ENCODE measurements at places on chromosomes 12 and 14.

DNA sequence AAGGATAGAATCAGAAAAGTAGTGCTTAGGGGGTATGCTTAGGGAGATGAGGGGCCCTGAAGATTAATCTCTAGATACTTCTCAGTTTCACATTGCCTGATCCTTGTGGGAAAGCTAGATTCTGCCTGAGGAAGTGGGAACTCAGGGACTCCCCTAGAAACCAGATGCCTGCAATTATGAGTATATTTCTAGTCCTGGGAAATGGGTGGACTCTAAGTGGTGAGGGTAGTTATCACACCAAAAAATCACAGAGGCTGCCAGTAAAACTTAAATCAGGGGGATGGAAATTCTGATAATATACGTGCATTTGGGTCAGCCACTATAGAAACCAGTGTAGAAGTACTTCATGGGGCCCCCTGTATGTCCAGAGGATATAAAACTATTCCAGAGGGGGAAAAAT is 18.3 kb downstream of the HOXC4 start:
- DNase-seq = no peak

DNA sequence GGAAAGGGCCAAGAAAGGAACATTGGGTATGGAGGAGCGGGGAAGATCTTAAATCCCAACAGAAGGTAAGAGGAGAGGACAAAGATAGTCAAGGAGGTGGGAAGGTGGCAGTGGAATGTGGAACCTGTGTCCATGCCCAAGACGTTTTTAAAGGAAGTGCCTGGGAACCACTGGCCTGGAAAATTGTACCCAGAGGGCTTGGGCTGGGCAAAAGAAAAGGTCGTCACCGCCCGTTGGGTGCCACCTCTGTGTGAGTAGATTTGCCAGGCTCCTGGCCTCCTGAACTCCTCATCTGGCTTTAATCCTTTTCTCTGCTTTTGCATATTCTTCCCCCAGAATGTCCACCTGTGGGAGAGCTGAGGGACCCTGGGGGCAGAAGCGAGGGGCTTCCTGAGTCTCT is 32.6 kb downstream of the JDP2 start:
- no peak for DNase-seq

- DNase-seq = no peak
Observed at GRCh38 chr14:50312734-50313054, 570 bp downstream of the DMAC2L start.

DNA sequence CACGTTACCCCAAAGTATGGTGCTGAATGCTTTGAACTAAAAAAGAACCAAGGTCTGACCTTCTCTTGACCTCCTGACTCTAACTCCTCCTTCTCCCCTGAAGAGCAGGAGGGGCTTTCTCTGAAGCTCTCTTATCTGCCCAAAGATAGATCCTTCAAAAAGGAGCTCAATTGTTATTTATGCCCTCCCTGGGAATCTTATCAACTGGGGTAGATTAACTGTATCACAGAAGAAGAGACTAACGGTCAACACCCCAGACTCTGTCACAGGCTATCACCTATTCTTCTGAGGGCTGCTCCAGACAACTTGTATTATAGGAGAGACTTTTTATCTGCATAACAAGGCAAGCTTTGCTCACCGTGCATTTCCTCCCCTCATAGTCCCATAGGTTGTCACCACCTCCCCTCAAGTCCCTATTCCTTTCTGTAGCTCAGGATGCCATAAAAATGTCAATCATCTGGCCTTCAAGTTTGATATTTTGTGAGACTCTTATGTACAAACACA is 86.6 kb downstream of the PAPLN start:
- DNase-seq = no peak

- DNase-seq = no peak
Observed at GRCh38 chr12:88495031-88495430, 85.2 kb downstream of the KITLG start.

GRCh38 chr12:77102691-77103090 is 37.3 kb upstream of the E2F7 start:
- peak; percentile 82 for DNase-seq

- DNase-seq = no peak
Observed at GRCh38 chr12:111469401-111469800, 63.7 kb downstream of the SH2B3 start.

GRCh38 chr12:110768960-110769359 is 26.3 kb upstream of the PPP1CC start:
- DNase-seq = no peak

DNA sequence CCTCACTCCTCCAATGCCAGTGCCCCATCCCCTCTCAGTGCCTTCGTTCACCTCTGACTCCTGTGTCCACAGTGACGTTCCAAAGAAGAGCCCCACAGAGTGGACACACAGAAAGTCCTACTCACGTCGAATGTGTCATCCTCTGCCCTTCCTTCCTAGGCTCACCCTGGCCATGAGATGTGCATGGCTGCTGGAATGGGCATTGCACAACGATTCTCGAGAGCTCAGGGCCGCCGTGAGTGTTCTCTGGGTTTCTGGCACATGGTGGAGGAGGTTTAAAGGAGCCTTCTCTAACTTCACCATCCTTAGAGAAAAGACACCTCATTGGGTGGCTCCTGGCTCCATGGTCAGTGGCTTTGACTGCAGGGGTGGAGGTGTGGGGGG is 12.8 kb upstream of the CEP170B start:
- DNase-seq = no peak

DNA sequence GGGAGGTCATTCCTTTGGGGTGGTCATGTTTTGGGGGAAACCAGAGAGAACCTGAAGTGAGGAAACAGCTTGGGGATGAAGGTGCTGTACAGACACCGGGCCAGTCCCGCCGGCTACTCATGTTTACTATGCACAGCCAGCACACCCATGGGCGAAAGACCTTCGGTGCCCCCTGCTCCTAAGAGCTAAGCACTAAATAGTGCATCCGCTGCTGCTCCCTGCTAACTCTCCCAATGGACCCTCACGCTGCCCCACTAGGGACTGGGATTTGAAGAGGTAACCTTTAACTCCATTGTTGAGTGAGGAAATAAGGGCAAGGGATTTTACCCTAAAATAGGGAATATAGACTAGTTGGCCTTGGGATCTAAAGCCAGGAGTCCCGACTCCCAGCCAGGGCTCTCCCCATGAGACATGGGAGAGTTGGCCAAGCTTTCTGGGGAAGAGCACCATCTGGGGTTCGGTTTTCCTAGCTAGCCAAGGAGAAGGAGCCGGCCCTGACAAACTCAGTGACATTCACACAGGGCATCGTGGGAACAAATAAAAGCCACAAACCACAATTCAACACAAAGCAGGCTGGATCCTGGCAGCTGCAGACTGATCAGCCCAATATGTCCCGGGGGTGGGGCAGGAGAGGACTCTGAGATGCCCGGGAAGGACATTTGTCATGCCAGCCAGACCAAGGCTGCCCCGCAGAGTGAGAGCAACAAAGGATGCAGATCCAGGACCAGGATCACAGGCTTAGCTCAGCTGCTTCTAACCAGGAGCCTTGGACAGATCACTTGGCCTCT is 91.7 kb downstream of the SINHCAF start:
- DNase-seq = no peak

DNA sequence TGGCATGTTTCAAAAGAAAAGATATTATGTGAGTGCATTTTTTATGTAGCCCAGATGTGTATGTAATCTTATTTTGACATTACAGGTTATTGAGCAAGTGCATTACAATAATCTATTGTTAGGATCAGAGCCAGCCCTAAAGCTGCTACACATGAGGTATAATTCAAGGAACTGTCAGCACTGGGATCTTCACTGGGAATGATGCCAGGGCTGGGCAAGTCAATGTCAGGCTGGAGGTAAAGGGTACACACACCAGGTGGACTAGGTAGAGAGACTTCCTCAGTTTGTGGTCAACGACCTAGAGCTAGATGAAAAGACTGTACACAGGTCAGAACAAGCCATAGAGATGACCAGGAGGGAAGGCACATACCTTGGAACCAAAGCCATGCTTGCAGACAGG is 15.4 kb downstream of the TRIM9 start:
- DNase-seq = no peak

GRCh38 chr12:132713123-132713522 is 2.5 kb downstream of the PGAM5 start:
- no peak for DNase-seq

DNA sequence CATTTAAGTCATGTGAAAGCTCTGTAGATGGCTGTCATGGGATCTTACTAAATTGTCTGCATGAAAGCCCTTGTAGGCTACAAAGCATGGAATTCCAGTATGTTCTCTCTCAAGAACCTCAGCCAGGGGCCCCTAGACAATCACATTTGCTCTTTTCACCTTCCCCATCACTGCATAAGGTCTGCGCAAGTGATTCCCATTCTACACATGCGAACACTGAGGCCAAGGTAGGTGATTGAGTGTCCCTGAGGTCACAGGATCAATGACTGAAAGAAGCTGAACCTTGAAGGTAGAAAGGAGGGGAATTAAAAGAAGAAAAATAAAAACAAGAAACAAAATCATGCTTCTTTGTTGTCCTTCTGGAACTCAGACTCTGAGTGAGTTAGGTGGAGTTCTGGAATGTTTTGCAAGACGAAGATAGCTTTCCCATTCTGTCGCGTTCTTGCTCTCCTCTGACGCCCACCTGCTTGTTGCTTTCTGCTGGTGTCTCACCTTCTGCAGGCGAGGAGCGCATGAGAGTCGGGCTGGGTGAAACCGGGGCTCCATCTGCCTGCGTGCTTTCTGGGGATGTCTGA is 79.9 kb downstream of the SPRING1 start:
- DNase-seq = no peak

- DNase-seq = no peak
Observed at GRCh38 chr14:74893614-74894091, 11.9 kb downstream of the DLST start.

- DNase-seq = no peak
Observed at GRCh38 chr12:31620311-31620710, 29.4 kb upstream of the DENND5B start.

- DNase-seq = no peak
Observed at GRCh38 chr12:92036061-92036620, 109.5 kb downstream of the BTG1 start.

DNA sequence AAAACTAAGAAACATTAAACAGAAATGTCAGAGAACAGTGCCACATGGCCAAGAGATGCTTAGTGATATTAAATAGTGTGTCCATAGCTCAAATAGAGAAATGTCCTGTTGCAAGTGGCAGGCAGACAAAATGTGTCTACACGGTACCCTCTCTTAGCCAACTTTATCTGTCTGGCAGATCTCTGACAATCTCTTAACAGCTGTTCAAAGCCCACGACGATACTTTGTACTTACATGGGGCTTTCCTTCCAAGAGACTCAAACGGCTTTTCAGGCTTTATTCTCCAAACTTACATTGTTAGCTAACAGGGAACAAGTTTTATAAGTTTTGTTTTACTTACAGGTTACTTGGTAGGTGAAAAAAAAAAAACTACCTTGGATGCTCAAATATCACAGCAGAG is 45.6 kb downstream of the ARMH4 start:
- DNase-seq = no peak

DNA sequence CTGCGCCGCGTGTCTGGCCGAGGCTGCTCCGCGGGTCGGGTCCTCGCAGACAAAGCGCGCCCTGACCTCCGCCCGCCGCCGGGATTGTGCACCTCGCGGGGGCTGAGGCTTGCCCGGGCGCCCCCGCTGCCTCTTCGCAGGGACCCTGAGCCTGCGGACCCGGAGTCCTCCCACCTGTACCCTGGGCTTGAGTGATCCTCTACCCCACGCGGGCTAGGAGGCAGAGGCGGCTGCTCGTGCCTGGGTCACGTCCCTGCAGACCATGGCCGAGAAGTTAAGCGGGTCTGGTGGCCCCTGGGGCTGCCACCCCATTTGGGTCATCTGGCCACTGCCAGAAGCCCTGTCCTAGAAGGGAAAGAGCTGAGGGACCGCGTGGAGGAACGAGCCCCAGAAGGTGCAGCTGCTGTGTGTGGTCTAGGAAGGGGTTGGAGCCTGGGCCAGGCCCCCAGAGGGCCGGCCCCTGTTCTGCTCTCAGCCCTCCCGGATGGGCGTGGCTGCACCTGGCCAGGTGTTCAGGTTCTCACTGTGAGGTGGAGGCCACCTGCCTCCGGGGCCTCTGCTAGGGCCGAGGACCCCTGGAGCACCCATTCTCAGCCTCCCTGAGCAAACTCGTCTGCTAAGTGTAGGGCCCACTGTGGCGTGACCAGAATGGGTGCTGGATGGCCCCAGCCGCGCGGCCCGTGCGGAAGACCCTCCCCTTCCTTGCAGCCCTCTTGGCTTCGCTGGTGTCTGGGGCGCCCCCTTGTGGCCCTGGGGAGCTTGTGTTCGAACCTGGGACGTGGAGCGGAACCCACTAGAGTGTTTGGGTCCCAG is 49.6 kb downstream of the LRCOL1 start:
- no peak for DNase-seq

- DNase-seq = no peak
Observed at GRCh38 chr14:54737132-54737711, 165.4 kb downstream of the GCH1 start.

GRCh38 chr12:103462675-103463074 is 33.1 kb downstream of the C12orf42 start:
- no peak for DNase-seq

GRCh38 chr12:53755451-53755891 is 3.7 kb upstream of the CISTR start:
- no peak for DNase-seq

- DNase-seq = peak; percentile 49
Observed at GRCh38 chr12:70590051-70590450, 47.2 kb downstream of the PTPRB start.

GRCh38 chr14:43595096-43595772 is 911.8 kb downstream of the FSCB start:
- DNase-seq = no peak

DNA sequence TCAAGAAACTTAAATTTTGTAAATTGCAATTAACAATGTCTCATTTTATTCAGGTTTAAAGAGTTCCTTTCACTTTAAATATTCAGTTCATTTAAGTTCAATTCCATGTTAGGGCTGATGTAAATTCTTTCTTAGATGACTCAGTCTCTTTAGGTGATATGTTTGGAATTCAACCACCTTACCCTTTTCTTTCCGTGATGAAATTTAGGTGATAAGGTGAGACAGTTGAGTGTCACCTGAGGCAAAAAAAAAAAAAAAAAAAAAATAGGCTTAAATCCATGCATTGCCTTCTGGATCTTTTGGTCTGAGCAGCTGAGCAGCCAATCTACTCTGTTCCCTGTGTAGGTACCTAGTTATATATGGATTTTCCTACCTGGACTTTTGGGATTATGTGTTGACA is 299.5 kb downstream of the DAD1 start:
- DNase-seq = no peak

DNA sequence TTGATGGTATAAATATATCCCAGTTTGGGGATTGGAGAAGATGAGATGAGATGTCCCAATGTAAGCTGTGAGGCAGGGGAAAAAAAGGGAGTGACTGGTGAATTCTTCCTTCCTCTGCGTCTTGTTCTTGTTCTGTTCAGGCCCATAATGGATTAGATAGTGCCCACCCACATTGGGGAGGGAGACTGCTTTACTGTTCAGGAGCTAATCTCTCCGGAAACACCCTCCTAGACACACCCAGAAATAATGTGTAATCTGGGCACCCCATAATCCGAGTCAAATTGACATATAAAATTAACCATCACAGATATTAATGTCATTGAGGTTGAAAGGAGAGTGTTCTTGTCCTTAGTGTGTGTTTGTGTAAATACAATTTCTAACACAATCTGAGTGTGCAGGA is 29.3 kb downstream of the ETV6 start:
- DNase-seq = no peak
